Aorta (tissue), 5 donors: ENCODE measurements at places on chromosomes 6 and 20. TPM values are rescaled to one million over a fixed set of nuclear protein-coding genes. Genes with fewer than 3 reads are reported as not detected.

Gene GGTLC1
- not detected for total RNA-seq

GRCh38 chr6:109595998-109596397 lies 95.0 kb downstream of the AK9 start:
- no peak for DNase-seq

Gene SLC12A5
- 2.4 TPM for total RNA-seq

DNA sequence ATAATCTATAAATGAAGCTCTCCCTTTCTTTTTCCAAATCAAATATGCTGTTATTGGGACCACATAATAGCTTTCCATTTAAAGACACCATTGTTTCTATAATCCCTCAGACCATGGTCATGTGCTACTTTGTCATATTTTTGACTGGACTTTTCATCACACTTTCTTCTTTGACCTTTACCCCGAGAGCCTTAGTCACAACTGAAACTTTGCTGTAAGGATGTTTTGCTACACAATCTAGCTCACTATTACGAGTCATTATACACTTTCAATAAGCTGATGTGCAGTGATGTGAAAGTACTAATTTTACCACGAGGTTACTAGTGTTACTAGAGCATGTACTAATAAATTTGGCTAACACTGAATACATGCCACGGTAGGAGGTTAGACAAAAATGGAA lies 367.2 kb upstream of the RUNX2 start:
- no peak for DNase-seq

Gene SPATA25
- 2.9 TPM for total RNA-seq

- no peak for DNase-seq
These were observed 35.0 kb upstream of the EPB41L1 start for GRCh38 chr20:36119537-36119936.

- DNase-seq: peak; percentile 83
These were observed 465.2 kb upstream of the CITED2 start for GRCh38 chr6:139839506-139840156.

Gene TMEM151B
- total RNA-seq: not detected

DNA sequence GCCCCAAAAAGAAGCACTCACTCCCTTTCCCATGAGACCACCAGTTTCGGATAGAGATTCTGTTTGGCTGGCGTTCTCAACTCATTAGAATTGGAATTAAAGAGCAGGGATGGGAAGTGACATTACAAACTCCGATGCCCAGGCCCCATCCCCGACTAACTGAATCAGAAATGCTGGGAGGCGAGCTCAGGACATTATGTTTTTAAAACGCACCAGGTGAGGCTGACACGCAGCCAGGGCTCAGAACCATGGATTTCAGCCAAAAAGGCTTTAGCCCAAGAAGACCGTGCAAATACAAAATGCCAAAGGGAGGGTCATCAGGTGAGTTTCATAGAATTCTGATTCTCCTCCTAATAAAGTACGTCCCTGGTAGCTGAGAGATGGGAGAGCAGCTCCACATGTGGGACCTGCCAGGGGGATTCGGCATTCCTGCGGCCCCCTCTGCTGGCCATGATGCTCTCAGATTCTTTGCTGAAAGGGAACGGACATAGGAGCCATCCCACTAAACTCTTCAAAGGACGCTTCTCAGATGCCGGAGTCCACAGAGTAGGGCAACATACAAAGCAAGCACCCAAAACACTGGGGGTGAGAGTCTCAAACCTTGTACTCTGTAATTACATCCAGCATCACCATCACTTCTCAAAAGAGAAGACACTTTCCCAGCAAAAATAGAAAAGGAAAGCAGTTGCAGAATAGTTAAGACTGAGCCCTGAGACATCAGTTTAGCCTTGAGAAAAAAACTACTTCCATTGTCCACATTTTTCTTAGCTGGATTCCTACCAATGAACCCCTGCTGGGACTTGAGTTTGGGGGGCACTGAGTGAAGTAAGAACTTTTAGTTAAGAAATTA lies 205.2 kb downstream of the BMP7 start:
- no peak for DNase-seq

GRCh38 chr6:33908025-33908424 lies 104.2 kb upstream of the MLN start:
- DNase-seq: no peak

GRCh38 chr6:21402368-21402767 lies 191.2 kb upstream of the SOX4 start:
- no peak for DNase-seq

DNA sequence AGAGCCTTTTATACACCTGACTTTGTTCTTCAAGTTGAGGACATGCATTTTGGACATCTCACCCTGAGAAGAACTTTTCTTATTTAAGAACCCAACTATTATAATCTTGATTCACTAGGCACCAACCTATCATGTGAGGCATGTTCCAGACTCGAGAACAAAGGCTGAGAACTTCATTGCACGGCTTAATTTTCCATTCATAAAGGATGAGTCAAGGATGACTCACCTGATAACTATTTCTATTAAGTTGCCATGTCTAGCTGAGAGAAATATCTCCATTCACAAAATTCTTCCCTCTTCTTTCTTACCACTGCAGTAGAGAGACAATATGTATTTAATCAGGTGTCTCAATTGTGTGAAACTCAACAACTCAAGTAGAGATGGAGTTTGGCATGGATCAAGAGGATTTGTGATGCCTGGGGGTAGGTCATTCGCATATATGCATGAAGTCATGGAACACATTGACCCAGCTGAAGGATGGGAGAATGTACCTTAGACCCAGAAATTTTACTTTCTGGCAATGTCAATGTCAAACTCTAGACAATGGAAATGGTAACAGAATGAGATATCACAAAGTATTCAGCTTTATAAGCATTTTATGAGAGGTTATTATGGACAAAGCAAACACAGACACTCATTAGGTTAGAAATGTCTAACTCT lies 208.7 kb upstream of the PRND start:
- no peak for DNase-seq

Gene HDGFL1
- not detected for total RNA-seq

DNA sequence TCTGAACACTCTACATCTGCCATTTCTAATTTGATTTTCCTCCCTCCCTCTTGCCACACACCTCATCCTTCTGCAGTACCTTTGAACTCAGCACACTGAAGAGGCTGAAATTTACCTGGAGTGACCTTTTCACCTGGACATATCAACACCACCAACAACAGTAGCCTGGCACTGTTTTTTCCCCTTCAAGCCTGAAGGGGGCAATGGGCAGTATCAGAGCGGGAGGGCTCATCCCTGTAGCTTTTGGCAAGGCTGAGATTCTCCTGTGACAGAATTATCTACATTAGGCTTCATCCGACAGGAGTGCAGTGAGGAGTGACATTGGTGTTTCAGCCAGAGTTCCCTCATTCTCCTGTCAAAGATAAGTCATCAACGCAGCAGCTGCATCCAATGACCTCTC lies 312.8 kb upstream of the SPTLC3 start:
- no peak for DNase-seq

GRCh38 chr20:41892031-41892430 lies 273.9 kb upstream of the CHD6 start:
- no peak for DNase-seq

GRCh38 chr6:157929076-157929475 lies 52.6 kb upstream of the SYNJ2 start:
- DNase-seq: no peak

Gene TMEM74B
- 3.8 TPM for total RNA-seq

GRCh38 chr6:151388997-151389617 lies 2.3 kb downstream of the ZBTB2 start:
- no peak for DNase-seq

Gene LHFPL5
- total RNA-seq: not detected

GRCh38 chr6:54264581-54265272 lies 43.5 kb upstream of the TINAG start:
- no peak for DNase-seq

GRCh38 chr20:25360631-25361286 lies 29.9 kb downstream of the ABHD12 start:
- peak; percentile 49 for DNase-seq

Gene GCNT2
- 18.6 TPM for total RNA-seq

Gene TTK
- 0.45 TPM for total RNA-seq

Gene NNAT
- not detected for total RNA-seq

GRCh38 chr6:161792851-161793493 lies 519.1 kb upstream of the AGPAT4 start:
- DNase-seq: no peak

Gene CENPB
- total RNA-seq: 79.7 TPM

Gene FLOT1
- 172 TPM for total RNA-seq

- DNase-seq: no peak
These were observed 237.1 kb downstream of the TBC1D7 start for GRCh38 chr6:13091192-13091591.

- no peak for DNase-seq
These were observed 34.4 kb downstream of the TGM3 start for GRCh38 chr20:2330090-2330695.

DNA sequence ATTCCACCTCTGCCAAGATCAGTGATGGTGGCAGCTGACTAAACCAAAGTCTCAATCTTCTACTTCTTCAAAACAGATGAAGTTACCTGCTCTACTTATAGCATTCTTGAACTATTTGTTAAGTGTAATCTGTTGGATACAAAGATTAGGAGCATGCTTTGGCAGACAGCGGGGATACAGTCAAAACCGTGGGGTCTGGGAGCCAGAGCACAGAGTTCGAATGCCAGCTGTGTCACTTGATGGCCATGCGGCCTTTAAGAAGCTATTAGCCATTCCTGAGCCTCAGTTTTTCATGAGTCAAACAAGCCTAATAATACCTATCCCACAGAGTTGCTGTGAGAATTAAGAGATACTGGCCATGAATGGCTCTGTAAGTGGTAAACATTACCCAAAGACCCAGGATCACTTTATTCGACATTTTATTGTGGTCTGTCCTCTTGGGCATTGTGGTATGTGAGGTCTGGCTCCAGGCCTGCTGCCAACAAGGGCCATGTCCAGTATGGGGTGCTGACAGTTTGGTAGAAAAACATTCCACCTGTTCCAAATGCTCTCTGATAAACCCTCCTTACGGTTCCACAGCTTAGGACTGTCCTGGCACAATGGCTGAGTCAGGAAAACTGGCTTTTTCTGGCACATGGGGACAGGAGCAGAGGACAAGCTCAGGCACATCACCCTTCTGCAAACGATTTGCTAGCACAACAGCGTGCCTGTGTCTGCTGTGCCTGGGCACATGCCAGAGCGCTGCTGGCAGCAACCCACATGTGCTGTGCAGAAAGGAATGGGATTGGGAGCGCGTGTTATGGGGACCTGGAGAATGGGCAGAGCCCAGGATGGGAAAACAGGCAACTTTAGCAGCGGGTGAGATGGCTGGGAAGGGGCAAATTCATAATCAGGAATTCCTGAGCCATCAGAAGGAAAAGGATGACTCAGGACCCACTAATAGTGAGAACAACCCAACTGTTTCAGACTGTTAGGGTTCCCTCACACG lies 15.7 kb upstream of the FAM83C start:
- peak; percentile 93 for DNase-seq

- no peak for DNase-seq
These were observed 11.3 kb downstream of the MAP3K5 start for GRCh38 chr6:136780972-136781371.

DNA sequence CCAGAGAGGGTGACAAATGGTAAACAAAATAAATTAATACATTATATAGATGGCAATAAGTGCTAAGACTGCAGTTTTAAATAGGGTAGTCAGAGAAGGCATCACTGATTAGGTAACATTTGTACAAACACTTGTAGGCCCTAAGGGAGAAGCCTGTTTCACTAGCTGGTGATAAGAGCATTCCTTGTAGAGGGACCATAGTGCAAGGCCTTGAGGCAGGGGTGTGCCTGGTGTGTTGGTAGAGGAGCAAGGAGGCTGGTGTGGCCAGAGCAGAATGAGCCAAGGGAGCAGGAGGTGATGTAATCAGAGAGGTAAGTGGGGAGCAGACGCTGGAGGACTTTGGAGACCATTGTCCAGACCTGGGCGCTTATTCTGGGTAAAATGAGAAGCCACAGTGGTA lies 70.7 kb downstream of the ANKRD6 start:
- no peak for DNase-seq

- no peak for DNase-seq
These were observed 4.0 kb upstream of the PPP1R3G start for GRCh38 chr6:5081182-5081581.

GRCh38 chr6:143245656-143246055 lies 185.0 kb downstream of the AIG1 start:
- no peak for DNase-seq

DNA sequence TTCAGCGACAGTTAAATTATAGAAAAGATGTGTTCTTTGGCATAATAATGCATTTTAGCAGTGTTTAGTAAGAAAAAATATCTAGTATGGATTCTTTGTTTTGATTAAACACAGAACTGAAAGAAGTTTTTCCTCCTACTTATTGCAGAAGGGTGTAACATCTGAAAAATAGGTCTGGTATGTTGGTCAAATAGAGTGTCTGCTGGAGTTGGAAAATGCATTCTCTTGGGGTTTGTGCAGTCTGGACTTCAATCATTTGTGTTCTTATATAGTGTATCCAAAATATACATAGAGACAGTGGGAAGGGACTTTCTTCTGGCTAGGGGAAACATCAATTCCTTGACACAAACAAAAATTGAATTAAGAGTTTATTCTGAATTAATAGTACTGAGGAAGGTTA lies 132.4 kb upstream of the MAN1A1 start:
- no peak for DNase-seq

Gene RNF5
- total RNA-seq: 35.0 TPM

DNA sequence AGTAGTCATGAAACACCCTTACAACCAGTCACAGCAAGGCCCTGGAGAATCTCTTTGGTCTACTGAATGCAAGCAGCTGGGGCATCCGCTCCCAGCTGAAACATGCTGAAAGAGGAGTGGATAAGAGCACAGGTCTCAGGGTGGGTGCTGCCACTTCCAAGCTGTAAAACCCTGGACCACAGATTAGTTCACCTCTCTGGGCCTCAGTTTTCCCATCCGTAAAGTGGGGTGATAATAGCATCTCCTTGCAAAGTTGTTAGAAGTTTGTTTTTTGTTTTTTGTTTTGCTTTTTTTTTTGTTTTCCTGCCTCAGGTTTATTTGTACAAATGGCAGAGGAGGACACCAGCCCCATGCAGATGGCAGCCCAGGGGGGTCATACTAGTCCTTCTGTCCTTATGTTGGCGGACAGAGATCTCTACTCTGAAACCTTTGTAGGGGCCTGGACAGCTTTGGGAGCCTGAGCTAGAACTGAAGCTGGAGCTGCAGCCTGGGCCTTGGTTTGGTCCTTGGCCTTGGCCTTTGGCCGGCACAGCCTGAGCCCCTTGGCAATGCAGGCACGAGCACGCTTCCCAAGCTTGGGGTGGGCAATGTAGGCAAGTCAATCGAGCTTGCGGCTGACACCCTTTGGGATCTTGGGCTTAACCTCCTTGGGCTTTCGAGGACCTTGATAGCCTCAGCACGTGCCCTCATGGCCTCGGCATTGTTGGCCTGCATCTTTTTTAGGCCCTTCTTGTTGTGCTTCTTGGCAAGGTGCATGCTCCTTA lies 38.2 kb downstream of the MRPL14 start:
- DNase-seq: no peak

GRCh38 chr6:139925894-139926641 lies 551.6 kb upstream of the CITED2 start:
- no peak for DNase-seq

DNA sequence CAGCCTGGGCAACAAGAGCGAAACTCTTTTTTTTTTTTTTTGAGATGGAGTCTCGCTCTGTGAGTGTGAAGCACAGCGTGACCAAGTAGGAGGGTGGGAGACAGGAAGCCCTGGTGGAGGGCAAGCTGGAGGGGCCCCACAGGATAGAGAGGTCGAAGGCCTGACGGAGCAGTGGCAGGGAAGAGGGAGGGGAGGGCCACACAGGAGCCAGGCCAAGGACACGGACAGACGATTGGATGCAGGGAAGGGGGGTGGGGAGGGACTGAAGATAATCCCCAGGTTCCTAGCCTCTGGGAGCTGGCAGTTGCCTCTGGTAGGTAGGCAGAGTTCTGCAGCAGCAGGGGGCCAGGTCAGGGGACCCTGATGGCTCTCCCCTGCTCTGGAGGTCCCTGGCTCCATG lies 10.8 kb upstream of the GUCA1A start:
- DNase-seq: no peak
